ENCODE measurements at places on chromosomes 5 and 9. TPM values are rescaled to one million over a fixed set of nuclear protein-coding genes. Genes with fewer than 3 reads are reported as not detected.

- no peak overlapping the region for H3K4me3 ChIP-seq
- H3K36me3 ChIP-seq, result no peaks in the 10 kb centered on the region
- no peaks in the 10 kb centered on the region for H3K4me1 ChIP-seq
- H3K27me3 ChIP-seq, result no peaks in the 10 kb centered on the region
Observed at GRCh38 chr5:181042722-181043121, 2.7 kb downstream of the BTNL9 start.

Gene LCN6
- total RNA-seq, result 18.9 TPM

GRCh38 chr9:94770334-94770733 lies 43.8 kb downstream of the AOPEP start:
- no peak for DNase-seq
- H3K27me3 ChIP-seq, result no peaks in the 10 kb centered on the region
- no peak overlapping the region for H3K27ac ChIP-seq

DNA sequence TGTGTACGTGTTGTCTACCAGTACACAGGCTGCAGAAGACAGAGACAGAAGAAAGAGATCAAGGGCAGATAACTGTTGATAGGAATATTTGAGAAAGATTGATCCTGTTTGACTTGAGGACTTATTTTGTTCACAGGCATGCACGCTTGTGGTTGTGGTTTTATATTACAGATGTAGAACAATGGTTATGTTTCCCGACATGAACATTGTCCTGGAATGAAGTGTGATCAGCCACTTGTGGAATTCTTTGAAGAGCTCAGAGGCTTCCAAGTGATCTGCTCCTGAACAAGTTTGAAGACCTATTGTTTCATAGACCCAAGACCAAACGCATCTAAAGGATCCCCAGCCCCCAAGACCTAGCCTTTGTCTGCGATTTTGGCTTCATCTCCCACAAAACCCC lies 13.7 kb downstream of the TEX53 start:
- no peak for DNase-seq
- no peak overlapping the region for H3K4me3 ChIP-seq
- no peaks in the 10 kb centered on the region for H3K27me3 ChIP-seq
- no peaks in the 10 kb centered on the region for H3K36me3 ChIP-seq

Gene ENDOG
- 22.8 TPM for total RNA-seq

DNA sequence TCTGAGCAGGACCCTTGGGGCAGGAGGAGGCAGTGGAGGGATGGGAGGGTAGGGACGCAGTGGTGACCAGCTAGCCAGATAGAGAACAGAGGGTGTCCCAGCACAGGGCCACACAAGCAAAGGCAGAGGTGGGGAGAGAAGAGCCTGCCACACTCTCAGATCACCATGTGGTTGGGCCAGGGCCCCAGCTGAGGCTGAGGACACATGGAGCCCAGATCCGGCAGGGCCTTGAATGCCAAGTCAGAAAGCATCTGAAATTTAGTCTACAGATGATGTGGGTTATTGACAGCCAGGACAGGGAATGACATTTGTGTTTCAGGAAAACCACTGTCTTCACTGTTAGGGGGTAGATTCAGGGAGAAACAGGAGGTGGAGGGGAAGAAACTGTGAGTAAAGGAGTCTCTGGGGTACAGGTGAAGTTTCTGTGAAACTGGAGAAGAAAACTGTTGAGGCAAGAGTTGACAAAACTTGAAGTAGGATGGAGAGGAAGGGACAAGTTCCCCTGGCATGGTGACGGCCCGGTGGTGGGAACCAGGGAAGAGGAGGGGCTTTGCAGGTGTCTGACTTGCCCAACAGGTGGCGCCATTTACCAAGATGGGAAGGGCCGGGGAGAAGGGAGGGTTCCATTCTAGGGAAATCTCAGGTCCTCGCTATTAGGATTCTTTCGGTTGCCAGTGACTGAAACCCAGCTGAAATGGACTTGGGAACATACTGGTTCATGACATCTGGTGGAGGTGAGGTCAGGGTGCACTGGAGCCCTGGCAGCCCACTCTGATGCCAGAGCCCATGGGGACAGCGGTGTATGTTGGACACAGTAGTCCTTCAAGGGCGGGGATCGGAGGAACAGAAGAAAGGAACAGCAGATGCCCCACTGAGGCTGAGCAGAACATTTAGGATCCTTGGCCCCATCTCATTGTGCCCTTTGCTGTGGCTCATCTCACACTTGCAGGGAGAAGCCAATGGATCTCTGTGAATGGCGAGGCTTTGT lies 100.1 kb downstream of the KCNIP1 start:
- H3K4me1 ChIP-seq, result no peaks in the 10 kb centered on the region
- no peak overlapping the region for H3K27ac ChIP-seq
- H3K27me3 ChIP-seq, result no peaks in the 10 kb centered on the region
- no peaks in the 10 kb centered on the region for H3K36me3 ChIP-seq

- H3K36me3 ChIP-seq, result no peaks in the 10 kb centered on the region
- H3K4me3 ChIP-seq, result no peak overlapping the region
- no peak for DNase-seq
- H3K27ac ChIP-seq, result no peak overlapping the region
- H3K4me1 ChIP-seq, result no peaks in the 10 kb centered on the region
Observed at GRCh38 chr5:143779506-143779905, 32.5 kb upstream of the HMHB1 start.

DNA sequence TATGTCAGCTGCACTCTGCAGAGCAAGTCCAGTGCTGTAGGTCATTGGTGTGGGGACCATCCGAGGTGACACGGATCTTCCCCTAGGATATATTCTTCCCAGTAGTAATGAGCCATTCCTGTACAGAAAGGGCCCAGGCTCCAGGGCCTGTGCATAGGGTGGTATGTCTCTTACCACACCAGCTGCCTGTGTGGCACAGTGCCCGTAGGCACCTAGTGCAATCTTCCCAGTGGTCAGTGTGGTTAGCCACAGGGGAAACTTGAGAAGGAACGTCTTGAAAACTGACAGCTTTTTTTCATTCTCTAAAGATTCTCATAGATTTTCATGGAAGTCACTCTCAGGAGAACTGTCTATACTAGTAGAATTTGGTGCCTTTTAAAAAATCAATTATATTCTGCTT lies 39.8 kb downstream of the CYSTM1 start:
- DNase-seq, result no peak
- no peaks in the 10 kb centered on the region for H3K36me3 ChIP-seq
- H3K4me3 ChIP-seq, result no peak overlapping the region
- H3K27ac ChIP-seq, result no peak overlapping the region

GRCh38 chr5:179436321-179437122 lies 91.3 kb upstream of the ADAMTS2 start:
- H3K4me1 ChIP-seq, result no peaks in the 10 kb centered on the region
- H3K36me3 ChIP-seq, result no peaks in the 10 kb centered on the region
- no peak for DNase-seq
- peaks cover 30% of the 10 kb centered on the region for H3K27me3 ChIP-seq

GRCh38 chr9:36064448-36065037 lies 27.8 kb downstream of the RECK start:
- H3K4me3 ChIP-seq, result no peak overlapping the region
- no peak overlapping the region for H3K27ac ChIP-seq
- no peaks in the 10 kb centered on the region for H3K4me1 ChIP-seq
- no peaks in the 10 kb centered on the region for H3K36me3 ChIP-seq
- H3K27me3 ChIP-seq, result no peaks in the 10 kb centered on the region

Gene INSYN2B
- total RNA-seq, result 0.10 TPM

- DNase-seq, result no peak
- no peaks in the 10 kb centered on the region for H3K27me3 ChIP-seq
- peaks cover 12% of the 10 kb centered on the region for H3K36me3 ChIP-seq
- H3K4me1 ChIP-seq, result peaks cover 66% of the 10 kb centered on the region
- H3K4me3 ChIP-seq, result no peak overlapping the region
Observed at GRCh38 chr5:132445930-132446329, 44.6 kb downstream of the IRF1 start.

GRCh38 chr9:117268847-117269446 lies 145.9 kb downstream of the ASTN2 start:
- H3K36me3 ChIP-seq, result no peaks in the 10 kb centered on the region
- H3K27me3 ChIP-seq, result no peaks in the 10 kb centered on the region
- H3K27ac ChIP-seq, result no peak overlapping the region
- no peak for DNase-seq

GRCh38 chr9:81759680-81760215 lies 70.4 kb upstream of the TLE1 start:
- H3K4me3 ChIP-seq, result no peak overlapping the region
- H3K36me3 ChIP-seq, result no peaks in the 10 kb centered on the region
- H3K27ac ChIP-seq, result no peak overlapping the region
- DNase-seq, result no peak
- no peaks in the 10 kb centered on the region for H3K4me1 ChIP-seq
- H3K27me3 ChIP-seq, result no peaks in the 10 kb centered on the region

Gene CYFIP2
- 48.7 TPM for total RNA-seq

DNA sequence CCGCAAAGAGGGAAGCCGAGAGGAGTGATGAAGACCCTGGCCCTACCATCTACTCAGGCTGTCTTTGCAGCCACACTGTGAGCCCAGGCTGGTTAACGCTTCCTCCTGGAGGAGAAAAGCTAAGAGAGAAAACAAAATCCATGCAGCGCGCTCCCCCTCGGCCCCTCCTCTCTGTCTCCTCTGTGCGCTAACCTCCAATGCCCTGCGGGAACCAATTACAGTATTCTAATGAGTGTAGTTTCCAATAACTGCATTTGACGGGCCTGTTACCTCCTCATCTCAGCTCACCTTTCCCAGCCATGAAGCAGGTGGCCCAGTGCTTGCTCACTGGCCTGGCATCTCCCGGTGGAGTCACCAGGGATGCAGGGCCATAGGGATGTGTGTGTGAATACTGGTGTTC lies 565.5 kb downstream of the EBF1 start:
- no peak overlapping the region for H3K27ac ChIP-seq
- no peaks in the 10 kb centered on the region for H3K36me3 ChIP-seq
- no peak overlapping the region for H3K4me3 ChIP-seq
- H3K27me3 ChIP-seq, result no peaks in the 10 kb centered on the region

DNA sequence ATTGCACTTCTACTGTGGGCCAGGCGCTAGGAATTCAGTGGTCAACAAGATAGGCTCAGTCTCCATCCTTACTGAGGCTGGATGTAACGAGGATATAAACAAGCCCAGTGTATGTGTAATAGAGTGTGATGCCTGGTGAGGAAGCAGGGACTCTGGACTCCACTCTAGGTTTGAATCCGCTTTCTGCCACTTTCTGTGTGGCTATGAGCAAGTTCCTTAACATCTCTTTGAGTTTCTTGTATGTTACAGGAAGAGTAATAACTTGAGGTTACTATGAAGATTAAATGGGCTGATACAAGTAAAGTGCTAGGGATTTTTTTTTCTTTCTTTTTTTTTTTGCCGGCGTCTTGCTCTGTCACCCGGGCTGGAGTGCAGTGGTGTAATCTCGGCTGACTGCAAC lies 12.4 kb downstream of the DOCK2 start:
- H3K27me3 ChIP-seq, result no peaks in the 10 kb centered on the region
- H3K27ac ChIP-seq, result no peak overlapping the region
- no peak overlapping the region for H3K4me3 ChIP-seq
- H3K36me3 ChIP-seq, result peaks cover 5% of the 10 kb centered on the region

GRCh38 chr5:153796527-153796926 lies 242.2 kb downstream of the FAM114A2 start:
- no peaks in the 10 kb centered on the region for H3K4me1 ChIP-seq
- no peaks in the 10 kb centered on the region for H3K27me3 ChIP-seq
- no peak overlapping the region for H3K4me3 ChIP-seq
- H3K36me3 ChIP-seq, result no peaks in the 10 kb centered on the region
- no peak overlapping the region for H3K27ac ChIP-seq
- DNase-seq, result no peak

DNA sequence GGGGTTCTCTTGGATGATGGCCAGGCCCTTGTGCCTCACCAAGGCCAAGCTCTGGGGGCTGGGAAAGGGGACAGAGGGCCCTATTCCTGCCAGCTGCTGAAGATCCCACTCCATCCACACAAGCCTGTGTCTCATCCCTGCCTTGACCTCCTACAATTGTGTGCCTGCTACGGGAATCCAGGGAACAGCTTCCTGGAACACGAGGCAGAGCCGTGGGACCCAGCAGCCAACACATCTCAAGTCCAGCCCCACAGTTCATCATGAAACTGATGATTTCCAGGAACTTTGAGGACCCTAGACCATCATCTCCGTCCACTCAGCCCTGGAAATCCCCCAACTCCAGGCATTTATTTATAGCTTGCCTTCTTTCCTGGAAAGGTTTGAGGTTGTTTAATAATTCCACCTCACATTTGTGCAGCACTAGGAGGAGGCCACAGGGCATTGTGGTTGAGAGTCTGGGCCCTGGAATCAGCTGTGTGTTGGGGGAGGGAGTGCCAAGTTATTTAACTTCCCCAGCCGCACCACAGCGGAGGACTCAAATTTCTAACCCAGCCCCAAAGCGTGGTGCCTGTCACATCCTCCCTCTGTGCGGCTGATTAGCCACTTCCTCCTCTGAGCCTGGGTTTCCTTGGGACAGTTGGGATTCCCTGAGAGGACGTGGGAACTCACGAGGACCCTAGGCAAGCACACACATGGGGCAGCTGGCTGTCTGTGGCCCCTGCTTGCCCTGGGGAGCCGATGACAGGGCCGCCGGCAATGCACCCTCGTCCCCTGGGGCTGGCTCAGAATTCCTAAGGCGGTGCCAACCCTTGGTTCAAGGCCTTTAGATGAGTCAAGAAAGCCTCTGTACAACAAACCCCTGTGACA lies 58.2 kb upstream of the GGTA1 start:
- no peaks in the 10 kb centered on the region for H3K27me3 ChIP-seq
- no peaks in the 10 kb centered on the region for H3K36me3 ChIP-seq
- H3K27ac ChIP-seq, result peak overlapping the region; percentile 65
- H3K4me1 ChIP-seq, result peaks cover 21% of the 10 kb centered on the region
- H3K4me3 ChIP-seq, result no peak overlapping the region

DNA sequence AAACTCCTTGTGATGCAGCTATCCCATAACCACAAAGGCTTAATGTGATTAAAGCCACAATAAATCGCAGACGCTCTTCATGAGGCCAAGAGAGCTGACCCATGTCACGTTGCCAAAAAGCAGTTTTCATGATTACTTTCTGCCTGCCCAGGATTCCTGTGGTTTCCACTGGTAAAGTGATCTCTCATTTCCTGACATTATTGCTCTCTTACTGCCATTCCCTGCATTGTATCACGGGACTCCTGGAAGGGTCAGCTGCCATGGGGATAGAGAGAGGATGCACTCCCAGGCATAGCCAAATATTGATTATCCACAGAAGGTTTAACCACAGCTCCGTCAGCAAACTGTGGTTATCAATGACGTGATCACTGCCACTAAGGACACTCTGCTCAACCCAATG lies 103.8 kb upstream of the SLC1A3 start:
- H3K4me1 ChIP-seq, result no peaks in the 10 kb centered on the region
- no peak overlapping the region for H3K4me3 ChIP-seq

- no peaks in the 10 kb centered on the region for H3K27me3 ChIP-seq
- no peak overlapping the region for H3K27ac ChIP-seq
- H3K4me3 ChIP-seq, result no peak overlapping the region
- DNase-seq, result no peak
- no peaks in the 10 kb centered on the region for H3K4me1 ChIP-seq
Observed at GRCh38 chr9:103193992-103194391, 198.9 kb downstream of the CYLC2 start.

DNA sequence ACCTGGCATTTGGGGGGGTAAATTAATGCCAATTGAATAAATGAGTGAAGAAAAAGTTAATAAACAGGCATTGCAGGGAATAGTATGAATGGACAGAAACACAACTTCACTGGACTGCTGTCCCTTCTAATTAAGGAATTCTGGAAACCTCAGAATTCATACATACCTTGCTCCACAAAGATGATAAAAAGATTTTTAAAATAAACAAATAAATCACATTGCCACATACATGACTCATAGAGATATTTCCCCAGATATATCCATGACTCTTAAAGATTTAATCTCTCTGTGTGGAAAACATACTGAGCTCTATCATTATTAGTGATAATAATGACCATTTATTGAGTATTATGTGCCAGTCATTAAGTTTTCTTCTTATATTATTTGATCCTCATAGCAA lies 469.0 kb upstream of the MEF2C start:
- DNase-seq, result no peak
- H3K4me1 ChIP-seq, result no peaks in the 10 kb centered on the region
- H3K27ac ChIP-seq, result no peak overlapping the region
- no peaks in the 10 kb centered on the region for H3K36me3 ChIP-seq
